Endodermal cell (in vitro differentiated cells): ENCODE measurements at places on chromosomes 16 and 17. TPM values are rescaled to one million over a fixed set of nuclear protein-coding genes. Genes with fewer than 3 reads are reported as not detected.

Gene CEP295NL
- 1.2 and 2.2 TPM in 2 replicates for total RNA-seq

GRCh38 chr16:27239026-27239425 is 29.5 kb downstream of the NSMCE1 start:
- DNase-seq, result no peak
- H3K4me3 ChIP-seq, result no peak overlapping the region
- H3K36me3 ChIP-seq, result no peaks in the 10 kb centered on the region
- no peak overlapping the region for H3K27ac ChIP-seq
- no peaks in the 10 kb centered on the region for H3K4me1 ChIP-seq
- H3K27me3 ChIP-seq, result no peaks in the 10 kb centered on the region

DNA sequence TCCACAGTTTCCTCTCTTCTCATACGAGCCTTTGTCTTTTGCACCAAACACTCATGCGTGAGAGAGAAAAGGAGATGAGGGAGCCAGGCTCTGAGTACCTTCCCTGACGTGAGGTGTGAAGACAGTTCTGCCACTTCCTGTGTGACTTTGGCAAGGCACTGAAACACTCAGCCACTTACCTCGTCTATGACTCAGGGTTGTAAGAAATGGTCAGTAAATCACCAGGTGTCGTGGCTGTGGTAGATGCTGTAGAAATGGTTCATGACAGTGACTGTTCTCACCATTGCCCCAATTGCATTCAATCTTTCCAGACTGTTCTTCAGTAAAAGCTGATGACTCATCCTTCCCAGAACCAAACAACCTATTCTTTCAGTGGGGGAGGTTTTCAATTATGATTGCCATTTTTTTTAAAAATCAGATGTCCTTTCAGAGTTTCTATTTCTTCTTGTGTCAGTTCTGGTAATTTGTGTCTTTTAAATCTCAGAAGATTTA is 49.2 kb upstream of the CBFA2T3 start:
- no peaks in the 10 kb centered on the region for H3K4me1 ChIP-seq
- no peak overlapping the region for H3K27ac ChIP-seq
- H3K36me3 ChIP-seq, result no peaks in the 10 kb centered on the region
- H3K27me3 ChIP-seq, result no peaks in the 10 kb centered on the region

DNA sequence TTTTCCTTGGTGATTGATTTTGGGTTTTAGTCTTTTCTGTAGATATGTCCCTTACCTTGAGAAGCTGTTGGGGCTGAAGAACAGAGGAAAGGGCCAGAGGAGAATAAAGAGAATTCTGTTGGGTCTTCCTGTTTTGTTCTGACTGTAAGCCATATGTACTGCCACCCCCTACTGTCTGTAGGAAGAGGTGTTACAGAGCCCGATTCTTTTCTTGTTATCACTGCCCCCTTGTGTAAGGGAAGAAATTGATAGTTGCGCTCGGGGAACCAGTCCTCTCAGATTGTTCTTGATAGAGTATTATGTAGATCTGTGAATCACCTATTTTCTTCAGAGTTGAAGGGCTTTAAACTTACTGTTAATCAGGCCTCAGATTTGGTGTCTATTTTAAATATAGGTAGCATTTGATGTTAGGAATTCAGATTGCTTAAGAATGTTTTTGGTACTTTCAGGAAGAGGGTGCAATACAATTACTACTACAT is 2.4 kb downstream of the TANC2 start:
- H3K27ac ChIP-seq, result no peak overlapping the region
- no peaks in the 10 kb centered on the region for H3K36me3 ChIP-seq
- H3K4me1 ChIP-seq, result no peaks in the 10 kb centered on the region
- H3K4me3 ChIP-seq, result no peak overlapping the region
- H3K27me3 ChIP-seq, result peaks cover 23% of the 10 kb centered on the region

DNA sequence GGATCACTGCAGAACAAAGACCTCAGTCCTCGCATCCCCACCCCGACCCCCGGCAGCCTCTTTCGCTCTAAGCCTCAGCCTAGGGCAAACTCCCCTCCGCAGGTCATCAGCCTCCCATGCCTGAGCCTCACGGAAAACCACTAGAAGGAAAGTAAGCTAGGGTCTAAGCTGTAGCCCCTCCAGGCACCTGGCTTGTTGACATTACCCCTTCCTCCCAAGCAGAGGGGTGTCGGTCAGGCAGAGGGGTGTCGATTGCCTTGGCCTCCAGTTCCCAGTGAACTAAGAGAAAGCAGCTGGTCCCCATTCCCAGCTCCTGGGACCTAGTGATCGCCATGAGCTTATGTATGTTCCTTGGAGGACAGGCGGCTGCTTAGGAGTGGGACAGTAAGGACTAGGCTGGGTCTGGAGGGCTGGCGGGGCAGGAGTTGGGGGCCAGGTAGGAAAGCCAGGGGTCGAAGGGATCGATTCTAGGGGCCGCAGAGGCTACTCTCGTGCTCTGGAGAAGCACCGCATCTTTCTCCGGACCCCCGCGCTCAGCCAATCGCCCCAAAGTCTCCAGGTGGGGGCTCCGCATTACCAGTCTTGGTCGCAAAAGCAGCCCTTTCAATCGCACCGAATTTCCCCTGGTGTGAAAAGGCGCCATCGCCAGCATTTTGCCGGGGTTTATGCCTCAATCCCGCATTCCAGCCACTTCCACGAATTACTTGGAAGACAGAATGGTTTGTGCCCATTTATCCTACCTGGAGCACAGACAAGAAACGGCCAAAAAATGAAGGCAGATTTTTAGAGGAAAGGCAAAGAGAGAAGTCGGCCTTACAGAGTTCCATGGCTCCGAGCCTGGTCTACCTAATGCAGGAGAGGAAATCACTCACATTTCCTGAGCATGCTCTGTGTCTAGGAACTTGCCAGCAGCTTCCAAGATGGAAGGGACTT is 21.3 kb upstream of the HOXB13 start:
- no peak overlapping the region for H3K4me3 ChIP-seq
- H3K36me3 ChIP-seq, result no peaks in the 10 kb centered on the region
- DNase-seq, result peak; percentile 73

GRCh38 chr17:4362141-4362540 is 4.3 kb downstream of the UBE2G1 start:
- H3K4me1 ChIP-seq, result no peaks in the 10 kb centered on the region
- H3K27me3 ChIP-seq, result no peaks in the 10 kb centered on the region
- peaks cover 32% of the 10 kb centered on the region for H3K36me3 ChIP-seq

DNA sequence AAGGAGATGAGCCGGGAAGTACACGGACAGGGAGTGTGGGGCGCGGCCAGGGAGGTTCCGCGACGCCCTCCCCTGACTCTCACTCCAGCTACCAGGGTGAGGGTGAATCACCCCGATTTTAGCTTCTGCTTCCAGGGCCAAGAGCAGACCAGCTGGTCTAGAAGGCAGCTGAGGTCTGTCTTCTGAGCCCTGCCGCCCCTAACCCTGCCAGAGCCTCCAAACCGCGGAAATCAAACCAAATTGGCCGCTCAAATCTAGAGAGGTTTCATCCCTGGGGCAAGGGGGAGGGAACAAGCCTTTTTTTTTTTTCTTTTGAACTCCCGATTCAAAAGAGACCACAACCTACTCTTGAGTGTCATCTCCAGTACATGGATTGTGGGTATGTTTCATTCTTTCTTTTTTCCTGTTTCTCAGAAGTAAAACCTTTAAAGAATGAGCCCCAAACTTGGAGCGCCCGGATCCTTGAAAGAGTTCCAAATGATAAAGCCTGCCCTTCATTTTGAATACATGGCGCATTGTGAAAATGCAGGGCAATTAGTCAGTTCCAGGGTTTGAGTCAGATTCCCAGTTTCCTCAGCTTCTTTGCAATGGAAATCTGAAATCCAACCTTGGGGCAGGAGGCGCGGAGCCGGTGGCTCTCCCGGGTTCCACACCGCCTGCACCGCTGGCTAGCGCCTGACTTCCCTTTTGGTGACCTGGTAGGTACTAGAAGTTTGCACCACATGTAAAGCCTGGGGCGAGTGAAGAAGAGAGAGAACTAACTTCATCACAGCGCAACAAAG is 16.5 kb upstream of the ZFHX3 start:
- H3K4me3 ChIP-seq, result peak overlapping the region; percentile 48
- no peaks in the 10 kb centered on the region for H3K36me3 ChIP-seq
- H3K27ac ChIP-seq, result no peak overlapping the region
- H3K4me1 ChIP-seq, result no peaks in the 10 kb centered on the region
- H3K27me3 ChIP-seq, result peaks cover 100% of the 10 kb centered on the region
- peak; percentile 80 for DNase-seq
